ENCODE measurements at places on chromosomes 2 and 18.

- DNase-seq = no peak
Measured at GRCh38 chr2:3483986-3484960, 35.1 kb downstream of the ADI1 start.

DNA sequence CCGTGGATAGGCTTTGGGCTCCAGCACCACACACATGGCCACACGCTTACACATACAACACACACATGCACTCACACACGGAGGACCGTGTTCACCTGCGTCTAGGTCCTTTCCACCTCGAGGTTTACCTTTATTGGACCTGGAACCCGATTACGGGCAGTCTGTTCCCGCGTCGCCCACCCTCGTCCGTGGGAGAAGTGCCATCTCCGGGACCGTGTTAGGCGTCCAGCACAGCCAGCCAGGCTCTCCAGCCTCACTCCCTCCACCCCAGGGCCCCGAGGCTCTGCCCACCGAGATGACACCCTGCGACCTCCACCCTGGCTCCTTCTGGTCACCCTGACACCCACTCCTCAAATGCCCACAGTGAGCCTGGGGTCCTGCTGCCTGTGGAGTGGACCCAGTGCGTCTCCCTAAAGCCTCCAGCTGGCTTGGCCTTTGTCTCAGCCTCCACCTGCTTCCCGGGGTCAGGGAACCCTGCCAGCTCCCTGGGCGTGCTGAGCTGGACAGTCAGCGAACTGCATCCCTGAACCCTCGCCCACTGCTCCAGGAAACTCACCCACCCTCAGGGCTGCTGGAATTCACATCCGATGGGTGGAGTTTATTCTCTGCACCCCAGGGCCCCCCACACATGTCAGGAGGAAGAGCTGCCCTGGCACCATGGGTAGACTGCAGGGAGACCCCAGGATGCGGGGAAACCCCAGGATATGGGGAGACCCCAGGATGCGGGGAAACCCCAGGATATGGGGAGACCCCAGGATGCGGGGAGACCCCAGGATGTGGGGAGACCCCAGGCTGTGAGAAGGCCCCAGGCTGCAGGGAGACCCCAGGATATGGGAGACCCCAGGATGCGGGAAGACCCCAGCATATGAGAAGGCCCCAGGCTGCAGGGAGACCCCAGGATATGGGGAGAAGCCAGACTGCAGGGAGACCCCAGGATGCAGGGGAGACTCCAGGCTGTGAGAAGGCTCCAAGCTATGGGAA, 33.0 kb downstream of the ADI1 start:
- DNase-seq = no peak

GRCh38 chr2:219441451-219442255, 7.0 kb downstream of the SPEG start:
- DNase-seq = peak; percentile 89

DNA sequence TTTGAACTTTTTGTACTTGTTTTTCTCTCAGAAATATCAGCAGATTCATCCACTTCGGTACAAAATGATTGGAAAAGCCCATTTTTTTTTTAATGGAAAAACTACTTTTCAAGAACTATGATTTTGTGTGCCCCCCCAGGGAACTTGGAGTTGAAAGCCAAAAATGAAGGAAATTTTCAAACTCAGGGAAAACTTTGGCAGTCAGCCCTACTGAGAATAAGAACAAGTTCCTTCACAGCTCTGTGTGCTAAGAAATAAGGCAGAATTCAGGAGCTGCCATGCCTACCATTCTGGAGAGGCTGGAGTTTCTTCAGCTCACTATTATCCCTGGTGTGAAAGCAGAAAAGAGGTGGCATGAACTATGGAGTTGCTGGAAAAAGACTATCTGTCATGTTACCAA, 226.0 kb upstream of the SLC35G4 start:
- DNase-seq = no peak

- DNase-seq = no peak
Measured at GRCh38 chr2:189548666-189549448, 31.7 kb downstream of the SLC40A1 start.

DNA sequence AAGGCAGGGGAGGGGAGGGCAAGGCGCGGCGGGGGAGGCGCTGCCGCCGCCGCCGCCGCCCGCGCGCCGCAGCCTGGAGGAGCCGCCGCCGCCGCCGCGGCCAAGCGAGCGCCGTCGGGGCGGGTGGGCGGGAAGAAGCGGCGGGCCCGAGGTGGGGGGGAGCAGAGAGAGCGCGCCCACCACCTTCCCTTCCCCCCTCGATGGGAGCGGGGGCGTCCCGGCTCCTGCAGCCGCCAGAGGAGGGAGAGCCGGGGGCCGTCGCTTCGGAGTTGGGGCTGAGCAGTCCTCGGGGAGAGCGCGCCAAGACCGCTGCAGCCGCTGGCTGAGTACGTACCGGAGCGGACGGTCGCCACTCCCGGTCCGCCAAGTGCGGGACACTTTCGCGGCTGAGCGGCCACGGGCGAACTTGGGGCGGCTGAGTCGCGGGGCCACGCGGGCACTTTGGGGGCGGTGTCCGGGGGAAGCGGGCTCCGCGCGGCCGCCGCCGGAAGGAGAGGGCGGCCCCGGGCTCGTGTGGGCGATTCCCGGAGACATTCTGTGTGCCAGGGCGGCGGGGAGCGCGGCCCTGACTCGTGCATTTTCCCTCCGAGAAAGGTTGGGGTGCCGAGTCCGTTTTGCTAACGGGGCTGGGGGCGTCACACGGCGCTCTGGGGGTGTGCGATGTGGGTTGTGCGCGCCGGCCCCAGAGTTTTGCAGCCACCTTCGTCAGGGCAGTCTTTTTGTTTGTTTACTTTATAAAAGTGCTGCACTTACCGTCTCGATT, at the start of gene NAB1:
Gene NAB1, plus strand, starts transcription at position 49 of the 763 bp plus-strand sequence. CDS start 10,094 bp downstream, outside the sequence.
- peak; percentile 70 for DNase-seq

GRCh38 chr2:205675861-205676516, 6.3 kb upstream of the NRP2 start:
- DNase-seq = peak; percentile 70

DNA sequence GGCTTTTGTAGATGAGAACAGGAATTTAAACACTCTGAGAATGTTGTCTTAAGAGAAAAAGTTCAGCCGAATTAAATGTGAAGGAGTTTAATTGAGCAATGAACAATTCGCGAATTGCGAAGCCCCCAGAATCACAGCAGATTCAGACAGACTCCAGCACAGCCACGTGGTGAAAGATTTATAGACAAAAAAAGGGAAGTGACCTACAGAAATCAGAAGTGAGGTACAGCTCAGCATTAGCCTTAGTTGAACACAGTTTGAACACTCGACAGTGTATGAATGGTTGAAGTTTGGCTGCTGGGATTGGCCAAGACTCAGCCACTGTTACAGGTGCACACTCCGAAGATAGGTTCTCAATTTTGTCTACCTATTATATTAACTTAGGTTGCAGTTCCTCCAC, 264.0 kb upstream of the CHST9 start:
- no peak for DNase-seq

GRCh38 chr2:80396276-80396675, 91.7 kb upstream of the LRRTM1 start:
- DNase-seq = no peak

DNA sequence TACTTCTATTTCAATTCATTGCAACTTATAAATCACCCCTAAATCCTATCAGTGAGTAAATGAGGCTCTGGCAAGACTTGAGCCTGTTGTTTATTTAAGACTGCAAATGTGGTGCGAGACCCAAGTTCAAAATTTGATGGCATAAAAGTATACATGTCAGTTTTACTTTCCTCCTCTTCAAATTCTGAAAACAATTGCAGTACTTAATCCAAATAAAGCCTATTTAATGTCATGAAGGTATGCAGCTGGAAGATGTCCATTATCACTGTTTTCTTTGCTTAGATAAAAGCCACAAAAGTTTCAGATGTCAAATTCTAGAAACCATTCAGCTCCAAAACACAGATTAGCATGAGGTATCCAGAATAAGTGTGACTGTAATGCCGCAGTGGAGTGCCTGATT, 3.3 kb downstream of the APCDD1 start:
- no peak for DNase-seq

DNA sequence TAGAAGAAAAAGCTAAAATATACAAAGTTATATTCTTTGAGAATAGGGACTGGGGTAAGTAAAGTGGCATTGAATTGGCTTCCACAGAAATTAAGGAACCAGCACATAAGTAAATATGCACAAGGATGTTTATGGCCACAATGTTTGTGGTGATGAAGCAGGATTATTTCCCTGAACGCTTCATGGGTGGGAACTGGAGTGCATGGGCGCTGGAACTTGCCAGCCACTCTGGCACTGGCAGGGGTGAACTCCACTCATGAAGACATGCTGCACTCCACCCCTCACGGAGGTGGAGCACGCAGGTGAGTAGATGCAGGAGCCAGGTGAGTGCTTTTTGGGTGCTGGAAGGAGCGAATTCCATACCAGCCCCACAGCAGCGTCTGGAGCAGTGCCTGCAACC, 94.1 kb downstream of the BCL2 start:
- no peak for DNase-seq

DNA sequence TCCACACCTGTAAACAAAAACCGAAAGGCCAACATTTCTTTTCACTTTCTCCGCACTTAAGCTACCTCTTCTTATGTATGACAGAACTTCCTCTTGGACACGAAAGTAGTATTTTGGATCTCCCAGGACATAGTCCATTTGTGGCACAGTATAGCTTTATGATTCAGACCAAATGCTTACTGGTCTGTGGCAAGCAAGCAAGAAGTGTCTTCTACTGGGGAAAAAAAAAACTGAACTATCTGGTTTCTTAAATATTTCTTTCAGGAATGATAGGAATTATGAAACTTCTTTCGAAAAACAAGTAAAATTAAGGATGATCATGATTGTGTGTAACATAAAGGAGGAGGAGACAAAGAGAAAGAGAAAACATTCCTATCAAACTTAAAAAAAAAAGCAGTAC, 33.6 kb downstream of the SRBD1 start:
- peak; percentile 8 for DNase-seq

DNA sequence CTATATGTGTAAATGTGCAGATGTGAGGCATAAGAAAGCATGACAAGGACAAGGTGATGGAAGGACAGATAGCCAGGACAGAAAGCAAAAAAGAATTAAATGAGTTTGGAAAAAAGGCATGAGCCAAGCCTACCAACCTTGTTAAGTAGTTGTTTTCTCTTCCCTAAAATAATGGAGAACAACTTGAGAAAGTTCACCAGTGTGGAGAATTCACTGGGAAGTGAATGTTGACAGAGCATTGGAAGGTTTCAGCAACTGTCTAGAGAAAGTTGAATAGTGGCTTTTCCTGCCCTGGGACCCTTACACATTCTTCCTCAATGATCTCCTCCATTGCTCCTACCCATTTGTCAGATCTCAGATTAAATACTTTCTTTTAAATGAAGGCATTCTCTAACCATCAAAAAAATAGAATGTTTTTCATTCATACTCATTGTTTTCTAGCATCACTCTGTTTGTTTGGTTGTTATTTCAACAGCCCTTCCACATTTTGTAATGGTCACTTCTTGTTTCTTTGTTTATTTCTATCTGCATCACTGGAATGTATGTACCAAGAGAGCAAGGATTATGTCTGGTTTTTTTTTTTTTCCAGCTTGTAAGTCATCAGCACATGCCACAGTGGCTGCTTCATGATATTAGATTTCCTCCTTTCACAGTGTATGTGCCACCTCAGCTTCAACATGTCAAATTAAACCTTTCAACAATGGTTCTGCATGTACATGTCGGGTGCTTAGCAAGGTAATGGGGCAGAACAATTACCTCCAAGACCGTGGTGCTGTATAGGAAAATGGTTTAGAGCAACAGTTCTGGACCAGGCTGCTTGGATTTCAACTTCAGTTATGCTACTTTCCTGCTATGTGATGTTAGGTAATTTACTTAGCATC, 586.0 kb upstream of the VRK2 start:
- no peak for DNase-seq

DNA sequence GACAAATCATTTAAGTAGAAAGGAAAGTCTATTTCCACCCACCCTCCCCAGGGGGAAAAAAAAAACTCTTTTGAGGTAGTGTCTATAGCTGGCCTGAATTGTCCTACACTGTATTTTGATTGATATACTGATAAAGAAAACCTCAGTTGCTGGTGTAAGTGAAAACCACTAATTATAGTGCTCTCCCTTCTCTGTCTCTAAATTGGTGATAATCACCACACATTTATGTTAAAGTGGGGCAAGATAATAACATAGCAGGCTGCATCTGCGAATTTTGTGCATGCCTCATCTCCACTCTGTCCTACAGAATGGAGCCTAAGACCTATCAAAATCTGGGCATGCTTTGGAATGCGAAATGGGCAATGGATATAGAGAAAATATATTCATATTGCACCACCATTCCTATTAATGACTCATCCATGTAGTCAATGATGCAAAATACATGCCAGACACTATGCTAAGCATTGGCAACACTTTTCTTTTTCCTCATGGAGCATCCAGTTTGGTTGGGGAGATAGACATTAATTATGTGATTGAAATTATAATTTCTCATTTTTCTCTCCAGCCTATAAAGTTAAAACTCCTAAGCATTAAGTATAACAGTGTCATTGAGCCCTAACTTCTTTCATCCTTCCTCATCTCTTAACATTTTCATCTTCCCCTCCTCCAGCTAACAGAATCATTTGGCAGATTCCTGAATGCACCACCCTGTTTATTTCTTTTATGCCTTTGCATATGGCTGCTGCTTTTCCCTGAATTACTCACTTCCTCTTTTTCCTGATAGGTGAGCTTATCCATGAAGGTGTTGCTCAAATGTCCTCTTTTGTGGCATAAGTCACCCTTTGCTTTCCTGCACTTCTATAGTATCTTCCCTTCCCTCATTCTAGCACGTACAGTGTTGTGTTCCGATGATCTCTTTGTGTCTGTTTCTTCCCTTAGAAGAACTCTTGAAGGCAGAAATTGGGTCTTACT, 58.2 kb downstream of the SLC9A2 start:
- DNase-seq = no peak

DNA sequence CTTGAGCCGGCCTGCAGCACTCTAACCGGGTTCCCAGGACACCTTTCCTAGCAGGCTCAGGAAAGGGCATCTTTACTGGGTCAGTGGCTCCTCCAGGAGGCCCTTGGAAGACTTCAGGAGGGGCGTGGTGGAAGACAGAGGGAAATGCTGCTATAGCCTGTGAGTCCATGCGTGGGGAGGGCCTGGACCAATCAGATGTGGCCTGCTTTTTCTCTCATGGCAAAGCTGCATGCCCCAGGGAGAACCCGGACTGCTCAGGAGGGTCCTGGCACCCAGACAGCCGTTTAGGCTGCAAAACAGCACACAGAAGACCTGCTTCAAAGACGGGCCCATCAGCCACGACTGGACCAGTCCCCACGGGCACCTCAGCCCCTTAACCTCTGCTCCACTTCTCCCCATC, 84.4 kb downstream of the EIPR1 start:
- no peak for DNase-seq

- DNase-seq = peak; percentile 49
Measured at GRCh38 chr2:240624950-240625621, at the start of gene GPR35. Gene GPR35 (plus strand): TSS chr2:240625480. CDS start chr2:240629953, 4,473 bp downstream.

GRCh38 chr18:12750076-12750714, 47.4 kb downstream of the PSMG2 start:
- no peak for DNase-seq

GRCh38 chr2:10873171-10873570, 38.6 kb upstream of the KCNF1 start:
- no peak for DNase-seq

- DNase-seq = no peak
Measured at GRCh38 chr2:199407421-199407820, 50.3 kb downstream of the SATB2 start.

Data from AG08396 (cell line).